Head of caudate nucleus (tissue), 42 donors: ENCODE measurements at places on chromosomes 4 and X.
A peak's percentile ranks its signal among the peaks of the same experiment; 100 is the strongest.

GRCh38 chr4:946517-947471 lies 14.5 kb downstream of the TMEM175 start:
- no peak for DNase-seq

- DNase-seq, result peak; percentile 29
Measured at GRCh38 chr4:134935320-134935719, 733.7 kb upstream of the PABPC4L start.

GRCh38 chrX:68719181-68719903 lies 71.9 kb downstream of the STARD8 start:
- no peak for DNase-seq

DNA sequence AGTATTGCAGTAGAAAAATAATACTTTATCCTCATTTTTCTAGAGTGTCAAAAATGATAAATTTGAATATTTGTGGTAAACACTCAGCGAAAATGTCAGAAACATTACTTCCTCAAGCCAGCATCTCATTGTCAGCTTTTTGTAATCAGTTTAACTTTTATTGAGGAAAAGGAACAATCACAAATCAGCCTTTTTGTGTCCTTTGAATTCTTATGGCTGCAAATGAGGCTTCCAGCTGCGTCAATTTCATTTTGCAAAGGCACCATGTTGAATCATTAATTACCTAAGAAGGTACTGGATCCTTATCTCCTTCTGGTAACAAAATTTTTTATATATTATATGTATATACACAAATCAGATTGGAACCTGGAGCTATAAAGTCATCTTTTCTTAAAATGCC lies 442.6 kb upstream of the CPEB2 start:
- no peak for DNase-seq

DNA sequence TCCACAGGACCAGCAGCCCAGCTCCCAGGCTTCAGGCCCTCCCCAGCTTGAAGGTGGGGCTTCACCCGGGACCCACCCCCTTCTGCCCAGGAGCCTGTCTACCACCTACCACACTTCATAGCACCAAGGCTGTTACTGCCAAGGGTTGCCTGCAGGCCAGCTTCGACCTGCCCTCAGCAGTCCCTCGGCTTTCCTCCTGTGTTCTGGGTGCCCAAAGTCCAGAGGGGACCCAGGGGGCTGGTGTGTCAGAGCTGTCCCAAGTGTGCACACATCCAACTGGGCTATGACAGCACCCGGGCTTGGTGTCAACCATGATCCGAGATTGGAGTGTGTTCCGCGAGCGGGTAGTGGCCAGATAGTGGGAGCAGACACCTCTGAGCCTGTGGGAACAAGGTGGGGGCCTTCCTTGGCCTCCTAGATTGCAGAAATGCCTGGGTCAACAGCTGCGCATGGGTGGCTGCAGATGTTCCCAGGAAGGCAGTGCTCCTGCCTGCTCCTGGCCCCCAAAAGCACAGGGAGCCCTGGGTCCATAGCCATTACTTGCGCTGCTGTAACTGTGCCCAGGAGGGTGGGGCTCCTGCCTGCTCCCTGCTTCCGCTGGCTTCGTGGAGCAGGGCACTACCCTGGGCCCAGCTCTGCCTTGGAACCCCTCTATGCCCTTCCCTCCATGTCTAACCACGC lies 16.8 kb downstream of the SULT1B1 start:
- DNase-seq, result no peak

GRCh38 chrX:47218280-47218919 lies at the start of gene CDK16:
CDK16 (plus strand) TSS chrX:47218681; CDS start chrX:47223558, 4,877 bp downstream.
- peak; percentile 78 for DNase-seq

DNA sequence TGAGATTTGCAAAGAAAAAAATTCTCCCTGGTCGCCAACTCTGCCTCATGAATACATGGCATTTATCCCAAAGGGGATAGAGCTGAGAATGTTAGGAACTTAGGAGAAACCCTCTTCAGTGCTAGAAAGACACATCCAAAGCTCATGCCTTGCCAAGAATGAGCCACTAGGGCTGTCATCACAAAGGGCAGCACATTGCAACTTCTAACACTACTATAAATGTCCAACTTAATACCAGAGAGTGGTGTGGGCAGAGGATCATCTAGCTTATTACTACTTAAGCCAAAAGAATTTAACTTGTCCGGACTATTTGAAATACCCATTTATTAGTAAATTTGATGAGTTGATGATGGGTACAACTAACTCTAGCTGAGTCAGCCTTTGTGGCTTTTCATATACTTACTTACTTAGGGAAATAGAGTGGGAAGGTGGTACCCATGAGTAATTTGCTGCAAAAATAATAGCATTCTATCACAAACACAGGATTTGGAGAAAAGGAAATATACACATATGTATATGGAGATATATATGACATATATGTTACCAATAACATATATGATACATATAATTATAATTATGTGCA lies 66.3 kb upstream of the GAB1 start:
- no peak for DNase-seq

GRCh38 chr4:189098932-189099696 lies 841.6 kb upstream of the FRG1 start:
- no peak for DNase-seq

- no peak for DNase-seq
Measured at GRCh38 chr4:14520171-14520570, 482.1 kb upstream of the CPEB2 start.

DNA sequence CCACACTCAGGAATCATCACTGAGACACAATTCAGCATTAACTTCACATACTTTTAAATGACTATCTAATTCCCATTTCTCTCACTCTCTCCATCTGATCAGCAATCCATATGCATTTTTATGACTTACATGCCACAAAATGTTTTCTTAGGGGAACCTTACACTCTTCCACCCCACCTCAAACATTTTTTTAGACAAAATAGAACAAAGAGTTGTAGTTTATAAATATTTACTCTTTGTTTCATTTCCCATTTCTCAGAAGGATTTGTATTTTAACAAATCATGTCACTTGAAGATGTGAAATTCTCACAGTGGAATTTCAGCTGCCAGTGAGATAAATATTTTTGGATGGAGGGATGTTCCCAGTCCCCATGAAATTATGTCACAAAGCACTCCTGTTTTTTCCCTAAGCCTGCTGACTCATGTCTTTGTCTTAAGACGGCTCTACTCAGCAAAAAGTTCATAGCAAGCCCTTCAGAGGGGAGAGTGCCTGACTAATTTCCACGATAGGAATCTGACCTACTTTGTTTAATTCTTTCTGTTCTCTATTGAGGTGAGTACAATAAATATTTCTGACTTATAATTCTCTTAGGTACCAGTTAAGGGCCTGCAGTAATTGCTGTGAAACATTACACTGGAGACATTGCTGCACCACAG lies 257.7 kb downstream of the THOC2 start:
- no peak for DNase-seq

GRCh38 chr4:37656649-37657048 lies 29.5 kb downstream of the RELL1 start:
- DNase-seq, result no peak
